Natural killer cell (primary cell): ENCODE measurements at places on chromosomes 7 and 10. TPM values are rescaled to one million over a fixed set of nuclear protein-coding genes. Genes with fewer than 3 reads are reported as not detected.

STK31 gene
- 1.3 TPM for total RNA-seq

RELN gene
- total RNA-seq: not detected

DNA sequence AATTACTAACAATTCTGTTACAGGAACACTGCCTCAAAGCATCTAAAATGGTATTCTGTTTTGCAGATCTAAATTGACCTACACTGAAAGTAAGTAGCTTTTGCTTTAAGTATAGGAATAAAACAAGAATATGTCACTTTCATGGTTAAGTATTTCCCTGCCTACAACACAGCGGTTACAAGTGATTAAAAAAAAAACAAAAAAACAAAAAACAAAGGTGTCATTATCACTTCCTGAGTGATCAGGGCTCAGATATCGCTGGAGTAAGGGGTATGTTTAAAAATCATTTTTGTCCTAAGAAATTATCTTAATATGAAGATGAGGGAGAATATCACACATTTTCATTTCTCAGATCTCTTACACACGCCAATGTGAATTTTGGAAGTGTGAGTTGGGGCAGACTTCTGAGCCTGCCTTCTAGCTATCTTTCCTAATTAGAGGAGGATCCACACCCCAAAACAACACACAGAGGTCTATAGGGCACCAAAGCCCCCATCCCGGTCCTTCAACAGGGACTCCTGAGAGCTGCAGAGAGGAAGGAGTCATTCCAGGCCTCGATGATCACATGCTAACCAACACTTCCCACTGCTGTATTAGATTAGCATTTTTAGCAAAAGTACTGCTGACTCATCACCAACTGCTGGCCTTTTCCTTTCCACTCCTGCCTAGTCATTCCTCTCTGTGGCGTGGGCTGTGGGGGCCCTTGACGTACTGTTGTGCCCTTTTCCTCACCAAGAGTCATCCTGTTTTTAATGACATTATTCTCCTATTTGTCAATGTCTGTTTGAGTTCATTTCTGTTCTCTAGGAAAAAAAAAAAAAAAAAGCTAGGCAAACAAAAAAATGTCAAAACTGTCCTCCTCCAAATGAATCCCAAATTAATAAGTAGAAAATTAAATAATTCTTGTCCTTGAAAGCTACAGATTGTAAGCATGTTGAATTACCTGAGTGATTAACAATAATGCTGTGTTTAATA is 31.2 kb downstream of the PRTFDC1 start:
- H3K4me1 ChIP-seq: peaks cover 5% of the 10 kb centered on the region
- H3K36me3 ChIP-seq: no peaks in the 10 kb centered on the region
- no peak overlapping the region for H3K27ac ChIP-seq
- H3K27me3 ChIP-seq: no peaks in the 10 kb centered on the region
- DNase-seq: peak; percentile 27

DNA sequence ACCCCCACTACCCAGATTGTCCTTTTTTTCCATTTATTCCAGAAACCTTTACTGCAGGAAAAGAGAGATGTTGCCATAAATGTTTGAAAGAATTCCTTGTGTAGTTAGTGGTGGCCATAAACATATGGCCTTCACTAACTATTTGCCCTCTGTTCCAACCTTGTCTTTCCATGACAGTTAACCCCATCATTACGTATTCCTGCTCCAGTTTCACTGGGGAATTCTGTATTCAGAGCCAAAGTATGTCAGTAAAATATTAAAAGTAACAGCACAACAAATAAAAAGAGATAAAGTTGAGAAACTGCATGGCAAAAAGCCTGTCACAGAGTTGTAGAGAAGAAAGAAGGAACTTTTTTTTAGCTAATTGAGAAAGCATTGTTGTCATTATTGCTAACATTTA is 261.3 kb downstream of the BICC1 start:
- no peaks in the 10 kb centered on the region for H3K27me3 ChIP-seq
- no peaks in the 10 kb centered on the region for H3K36me3 ChIP-seq
- DNase-seq: no peak
- H3K27ac ChIP-seq: no peak overlapping the region

GRCh38 chr10:130440494-130440893 is 304.3 kb downstream of the GLRX3 start:
- H3K36me3 ChIP-seq: no peaks in the 10 kb centered on the region
- H3K27ac ChIP-seq: no peak overlapping the region
- no peaks in the 10 kb centered on the region for H3K4me1 ChIP-seq
- no peak for DNase-seq
- no peak overlapping the region for H3K4me3 ChIP-seq
